ENCODE measurements at places on chromosomes 2 and 18.
A peak's percentile ranks its signal among the peaks of the same experiment; 100 is the strongest.

GRCh38 chr2:16161768-16162490 is 221.6 kb downstream of the MYCN start:
- H3K4me3 ChIP-seq: no peak overlapping the region
- H3K4me1 ChIP-seq: no peaks in the 10 kb centered on the region
- no peak for DNase-seq
- no peaks in the 10 kb centered on the region for H3K36me3 ChIP-seq

GRCh38 chr2:150341982-150342680 is 145.3 kb downstream of the RND3 start:
- H3K27me3 ChIP-seq: no peaks in the 10 kb centered on the region
- no peak for DNase-seq
- H3K36me3 ChIP-seq: no peaks in the 10 kb centered on the region
- H3K4me1 ChIP-seq: no peaks in the 10 kb centered on the region
- H3K4me3 ChIP-seq: no peak overlapping the region
- no peak overlapping the region for H3K27ac ChIP-seq

- H3K36me3 ChIP-seq: peaks cover 2% of the 10 kb centered on the region
- H3K4me3 ChIP-seq: no peak overlapping the region
- H3K4me1 ChIP-seq: no peaks in the 10 kb centered on the region
- no peak overlapping the region for H3K27ac ChIP-seq
- peaks cover 4% of the 10 kb centered on the region for H3K27me3 ChIP-seq
- peak; percentile 24 for DNase-seq
Measured at GRCh38 chr2:16546128-16546754, 119.4 kb downstream of the CYRIA start.

DNA sequence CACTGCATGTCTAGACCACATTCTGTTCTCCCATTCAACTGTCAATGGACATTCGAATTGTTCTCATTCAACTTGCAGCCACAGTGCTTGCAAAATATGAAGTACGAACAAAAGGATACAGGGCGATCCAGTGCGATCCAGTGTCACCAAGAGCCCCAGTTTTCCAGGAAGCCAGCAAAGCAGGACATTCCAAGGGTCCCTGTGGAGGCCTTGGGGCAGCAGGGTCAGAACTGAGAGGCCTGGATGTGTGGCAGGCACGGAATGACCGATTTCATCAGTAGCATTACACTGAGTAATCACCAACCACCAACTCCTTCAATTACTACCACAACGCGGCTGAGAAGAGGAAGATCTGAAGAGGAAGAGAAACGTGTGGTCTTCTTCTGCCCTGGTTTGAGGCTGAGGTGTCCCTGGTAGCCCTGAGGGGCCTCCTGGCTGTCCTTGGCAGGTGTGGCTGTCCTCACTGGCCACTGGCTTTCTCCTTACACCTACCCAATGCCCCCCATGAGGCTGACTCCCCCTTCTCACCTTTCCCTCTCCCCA is 172.7 kb upstream of the FHL2 start:
- H3K27ac ChIP-seq: no peak overlapping the region
- no peak overlapping the region for H3K4me3 ChIP-seq
- DNase-seq: no peak
- peaks cover 20% of the 10 kb centered on the region for H3K27me3 ChIP-seq

DNA sequence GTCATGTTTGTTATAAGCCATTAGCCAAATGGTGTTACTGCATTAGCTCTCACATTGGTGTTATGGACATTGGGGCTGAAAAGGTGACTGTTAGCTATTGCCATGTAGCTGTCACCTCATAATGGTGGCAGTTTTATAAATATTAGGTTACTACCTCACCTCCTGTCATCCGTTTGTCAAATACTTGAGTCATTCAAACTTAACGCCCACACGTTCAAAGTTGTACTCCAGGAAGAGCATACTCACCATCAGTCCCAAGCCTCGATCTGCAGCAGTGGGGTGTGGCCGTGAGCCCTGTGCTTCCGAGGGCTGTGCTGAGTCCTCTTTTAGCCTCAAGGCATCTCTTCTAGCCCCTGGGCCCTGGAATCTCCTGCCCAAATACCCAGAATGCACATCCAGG is 87.3 kb downstream of the PDK1 start:
- no peak overlapping the region for H3K27ac ChIP-seq
- H3K36me3 ChIP-seq: no peaks in the 10 kb centered on the region
- no peak for DNase-seq

DNA sequence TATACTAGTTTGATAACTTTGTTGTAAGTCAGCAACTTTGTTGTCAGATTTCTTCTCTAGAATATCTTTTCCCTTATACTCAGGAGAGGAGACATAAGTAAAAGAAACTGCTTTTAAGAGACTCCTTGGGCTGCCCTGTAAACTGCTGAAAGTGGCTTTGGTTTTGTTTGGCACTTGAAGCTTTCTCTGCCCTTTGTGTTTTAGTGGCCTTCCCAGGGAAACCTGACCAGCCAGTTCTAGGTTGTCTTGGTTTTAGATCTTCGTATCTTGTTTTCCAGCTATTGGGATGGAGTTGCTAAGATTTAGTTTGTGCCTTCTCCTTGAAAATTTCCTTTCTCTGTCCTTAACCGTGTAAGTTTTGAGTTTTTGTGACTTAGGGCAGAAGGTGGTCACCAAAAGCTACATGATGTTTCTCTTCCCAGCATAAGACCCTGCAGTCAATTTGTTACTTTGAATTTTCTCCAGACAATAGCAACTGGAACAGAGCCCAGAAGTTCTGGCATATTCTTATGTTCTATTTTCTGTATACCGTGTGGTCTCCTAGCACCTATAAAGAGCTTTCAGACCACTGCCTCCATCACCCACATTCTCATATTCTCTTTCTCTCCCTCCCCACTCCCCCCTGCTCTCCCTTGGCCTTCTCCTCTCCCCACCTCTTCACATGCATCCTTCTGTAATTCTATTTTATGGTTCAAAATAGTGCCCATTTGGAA is 81.1 kb downstream of the BOLA3 start:
- no peaks in the 10 kb centered on the region for H3K36me3 ChIP-seq
- H3K27ac ChIP-seq: no peak overlapping the region
- no peak overlapping the region for H3K4me3 ChIP-seq
- no peaks in the 10 kb centered on the region for H3K4me1 ChIP-seq
- DNase-seq: no peak
